H1 (cell line): ENCODE measurements at places on chromosomes 3 and 15. TPM values are rescaled to one million over a fixed set of nuclear protein-coding genes. Genes with fewer than 3 reads are reported as not detected.

- DNase-seq: no peak
Measured at GRCh38 chr3:124845406-124845805, 41.8 kb downstream of the ITGB5 start.

DNA sequence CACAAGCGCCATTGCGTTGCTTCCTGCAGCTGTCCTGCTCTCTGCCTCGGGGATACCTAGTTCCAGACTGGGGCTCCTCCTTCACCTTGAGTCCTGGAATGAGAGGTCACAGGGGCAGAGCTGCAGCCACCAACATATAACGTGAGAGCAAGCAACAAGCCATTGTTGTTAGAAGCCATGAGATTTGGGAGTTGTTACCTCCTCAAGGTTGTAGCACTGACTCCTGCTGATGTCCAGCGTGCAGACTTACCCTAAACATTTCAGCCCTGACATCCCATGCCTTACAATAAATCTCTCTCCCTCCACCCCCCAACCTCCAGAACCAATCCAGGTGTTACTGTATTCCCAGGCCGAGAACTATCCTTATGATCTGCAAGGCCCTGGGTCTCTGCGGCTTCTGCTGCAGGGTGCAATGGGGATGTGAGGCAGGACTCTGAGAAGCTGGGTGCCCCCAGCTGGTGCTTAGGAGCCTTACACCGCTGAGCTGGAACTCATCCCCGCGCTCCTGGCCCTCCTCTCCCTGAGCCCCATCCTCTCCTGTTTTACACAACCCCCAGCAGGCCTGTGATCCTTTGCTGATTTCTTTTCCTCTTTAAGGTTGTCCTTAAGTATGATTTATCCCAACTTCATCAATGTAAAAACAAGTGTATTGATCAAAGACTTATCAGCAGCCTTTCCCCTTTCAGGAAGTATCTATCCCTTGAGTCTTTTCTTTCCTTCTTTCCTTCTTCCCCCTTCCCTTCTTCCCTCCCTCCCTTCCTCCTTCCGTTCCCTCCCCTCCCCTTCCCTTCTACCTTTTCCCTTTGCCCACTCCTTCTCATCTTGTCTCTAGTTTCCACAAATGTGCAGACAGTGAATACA lies 84.2 kb upstream of the ABHD2 start:
- no peak for DNase-seq

DNA sequence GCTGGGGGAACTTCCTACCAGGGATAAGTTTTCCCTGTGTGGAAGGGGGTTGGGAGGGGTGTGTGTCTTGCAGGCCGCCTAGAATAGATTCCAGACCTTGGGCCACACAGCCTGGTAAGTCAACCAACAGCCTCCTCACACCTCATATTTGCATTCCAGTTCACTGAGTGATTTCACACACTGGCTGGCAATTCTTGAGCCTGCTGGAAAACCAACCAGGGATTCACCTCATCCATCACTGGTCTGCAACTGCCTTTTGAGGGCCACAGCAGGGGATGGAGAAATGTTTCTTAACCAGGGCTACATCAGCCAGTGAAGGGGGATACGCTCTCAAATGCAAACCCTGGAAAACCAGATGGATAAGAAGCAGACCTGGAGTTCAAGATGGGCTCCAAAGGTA lies 2.0 kb downstream of the FSTL1 start:
- no peak for DNase-seq

Gene TGM4
- not detected in 2 replicates for total RNA-seq
